ENCODE measurements at places on chromosomes 3 and 15.

DNA sequence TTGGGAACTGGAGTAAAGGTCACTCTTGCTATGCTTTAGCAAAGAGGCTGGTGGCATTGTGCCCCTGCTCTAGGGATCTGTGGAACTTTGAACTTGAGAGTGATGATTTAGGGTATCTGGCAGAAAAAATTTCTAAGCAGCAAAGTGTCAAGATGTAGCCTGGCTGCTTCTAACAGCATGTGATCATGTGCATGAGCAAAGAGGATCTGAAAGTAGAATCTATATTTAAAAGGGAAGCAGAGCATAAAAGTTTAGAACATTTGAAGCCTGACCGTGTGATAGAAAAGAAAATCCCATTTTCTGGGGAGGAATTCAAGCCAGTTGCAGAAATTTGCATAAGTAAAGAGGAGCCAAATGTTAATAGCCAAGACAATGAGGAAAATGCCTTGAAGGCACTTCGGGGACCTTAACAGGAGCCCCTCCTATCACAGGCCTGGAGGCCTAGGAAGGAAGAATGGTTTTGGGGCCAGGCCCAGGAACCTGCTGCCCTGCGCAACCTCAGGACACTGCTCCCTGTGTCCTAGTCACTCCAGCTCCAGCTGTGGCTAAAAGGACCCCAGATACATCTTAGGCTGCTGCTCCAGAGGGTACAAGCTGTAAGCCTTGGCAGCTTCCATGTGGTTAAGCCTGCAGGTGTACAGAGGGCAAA lies 212.2 kb upstream of the LINGO1 start:
- DNase-seq: no peak

DNA sequence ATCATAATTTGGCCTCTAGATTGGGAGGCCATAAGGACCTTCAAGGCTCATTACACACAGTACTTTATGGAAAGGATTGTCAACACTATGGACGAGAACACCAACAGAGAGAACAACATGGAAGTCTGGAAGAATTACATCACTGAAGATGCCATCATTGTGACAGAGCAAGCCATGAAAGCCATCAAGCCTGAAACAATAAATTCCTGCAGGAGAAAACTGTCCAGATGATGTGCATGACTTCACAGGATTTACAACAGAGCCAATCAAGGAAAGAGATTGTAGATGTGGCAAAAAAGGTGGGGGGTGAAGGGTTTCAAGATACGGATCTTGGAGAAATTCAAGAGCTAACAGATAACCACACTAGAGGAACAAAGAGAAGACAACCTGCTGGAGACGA lies 15.9 kb downstream of the IL17RB start:
- no peak for DNase-seq

GRCh38 chr15:66681395-66681794 lies 20.6 kb upstream of the SMAD6 start:
- no peak for DNase-seq

- DNase-seq: no peak
Observed at GRCh38 chr3:168914662-168915061, 748.9 kb downstream of the MECOM start.

DNA sequence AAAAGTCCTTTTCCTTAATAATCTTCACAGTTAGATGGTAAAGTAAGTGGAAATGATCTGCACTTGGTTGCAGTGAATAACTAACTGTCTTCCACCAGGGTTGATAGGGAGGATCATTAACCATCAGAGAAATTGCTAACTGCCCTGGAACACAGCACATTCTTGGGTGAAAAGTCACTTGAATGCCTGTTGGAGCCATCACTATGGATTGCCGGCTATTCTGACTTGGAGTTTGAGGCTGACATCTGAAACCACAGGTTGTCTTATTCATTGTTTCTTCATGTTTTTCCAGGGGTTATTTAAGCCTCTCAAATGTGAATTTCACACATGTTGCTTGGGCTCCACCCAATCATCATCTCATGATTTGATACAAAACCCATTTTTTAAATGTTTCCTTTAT lies 901.4 kb downstream of the MCTP2 start:
- no peak for DNase-seq

DNA sequence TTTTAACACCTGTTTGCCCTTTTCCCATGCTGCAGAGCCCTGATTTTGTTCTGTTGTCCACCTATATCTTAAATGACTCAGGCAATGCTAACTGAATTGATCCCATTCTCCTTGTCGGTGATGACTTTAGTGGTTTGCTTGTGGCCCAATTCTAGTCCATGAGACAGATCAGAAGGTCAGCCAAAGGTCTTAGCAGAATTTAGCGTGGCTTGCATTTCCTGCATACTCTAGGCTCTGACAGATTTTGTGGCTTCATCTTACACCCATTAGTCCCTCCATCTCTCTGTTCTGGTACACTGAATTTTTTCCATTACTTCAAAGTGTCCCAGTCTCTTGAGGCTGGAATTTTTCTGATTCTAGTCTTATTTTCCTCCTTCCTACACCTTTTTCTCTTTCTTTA lies 161.9 kb downstream of the STAC start:
- DNase-seq: no peak

DNA sequence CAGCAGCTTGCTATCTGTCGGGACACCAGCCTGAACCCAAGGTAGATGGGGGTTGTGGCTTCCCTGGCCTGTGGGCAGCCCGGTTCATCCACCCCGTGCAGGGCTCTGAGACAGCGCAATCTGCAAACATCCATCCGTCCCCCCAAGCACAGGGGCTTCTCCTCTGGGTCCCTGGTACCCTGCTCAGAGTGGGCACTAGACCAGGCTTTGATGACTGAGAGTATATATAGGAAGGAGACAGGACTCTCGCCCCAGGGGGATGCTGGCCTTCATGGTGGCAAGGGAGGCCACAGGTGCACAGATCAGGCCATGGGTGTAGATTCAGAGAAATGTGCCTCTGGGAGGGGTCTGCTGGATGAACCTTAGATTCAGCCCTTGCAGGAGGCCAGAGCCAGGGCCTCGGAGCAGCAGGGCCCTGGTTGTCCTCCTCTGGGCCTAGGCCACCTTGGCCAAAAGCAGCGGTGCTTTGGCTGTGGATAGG lies 40.3 kb downstream of the CFAP100 start:
- no peak for DNase-seq

GRCh38 chr3:37906734-37907282 lies 45.1 kb downstream of the CTDSPL start:
- DNase-seq: no peak

DNA sequence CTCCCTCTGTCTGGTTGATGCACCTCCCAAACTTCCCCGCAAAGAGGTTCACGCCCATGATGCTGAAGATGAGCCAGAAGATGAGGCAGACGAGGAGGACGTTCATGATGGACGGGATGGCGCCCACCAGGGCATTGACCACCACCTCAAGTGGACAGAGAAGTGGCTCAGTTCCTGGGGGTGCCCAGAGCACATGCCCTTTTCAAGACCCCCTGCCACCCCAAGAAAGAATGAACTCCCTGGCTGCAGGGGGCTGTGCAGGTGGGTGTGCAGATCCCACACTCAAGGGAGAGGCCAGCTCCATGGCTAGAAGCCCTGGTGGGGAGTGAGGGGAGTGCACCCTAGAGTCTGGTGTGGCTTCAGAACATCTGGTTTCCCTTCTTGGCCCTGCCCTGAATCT lies 64.1 kb downstream of the EXOG start:
- DNase-seq: no peak

GRCh38 chr3:186094271-186094670 lies 14.6 kb downstream of the ETV5 start:
- DNase-seq: no peak

DNA sequence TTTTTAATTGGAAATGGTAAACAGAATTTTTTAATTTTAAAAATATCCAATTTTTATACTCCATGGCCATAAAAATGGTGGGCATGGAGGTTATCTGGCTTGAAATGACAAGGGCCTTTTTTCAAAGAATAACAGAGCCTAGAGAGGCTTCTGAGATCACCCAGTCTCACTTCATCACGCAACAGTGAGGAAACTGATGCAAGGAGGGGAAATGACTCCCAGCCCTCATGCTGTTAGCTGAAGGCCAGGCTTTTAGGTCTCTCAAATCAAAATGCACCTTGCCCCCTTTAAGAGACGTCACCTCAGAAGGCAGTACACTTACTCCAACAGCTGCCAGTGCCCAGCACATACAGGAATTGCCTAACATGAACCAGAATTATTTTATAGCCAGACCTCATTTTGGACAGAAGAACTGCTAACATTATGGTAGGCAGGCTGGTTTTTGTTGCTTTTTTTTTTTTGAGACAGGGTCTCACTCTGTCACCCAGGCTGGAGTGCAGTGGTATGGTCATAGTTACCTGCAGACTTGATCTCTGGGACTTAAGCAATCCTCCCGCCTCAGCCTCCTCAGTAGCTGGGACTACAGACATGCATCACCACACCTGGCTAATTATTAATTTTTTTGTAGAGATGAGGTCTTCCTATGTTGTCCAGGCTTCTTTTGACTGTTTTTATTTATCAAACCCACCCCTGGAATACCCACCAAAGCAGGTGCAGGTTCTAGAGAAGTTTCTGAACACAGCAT lies 9.1 kb downstream of the RAB43 start:
- no peak for DNase-seq

DNA sequence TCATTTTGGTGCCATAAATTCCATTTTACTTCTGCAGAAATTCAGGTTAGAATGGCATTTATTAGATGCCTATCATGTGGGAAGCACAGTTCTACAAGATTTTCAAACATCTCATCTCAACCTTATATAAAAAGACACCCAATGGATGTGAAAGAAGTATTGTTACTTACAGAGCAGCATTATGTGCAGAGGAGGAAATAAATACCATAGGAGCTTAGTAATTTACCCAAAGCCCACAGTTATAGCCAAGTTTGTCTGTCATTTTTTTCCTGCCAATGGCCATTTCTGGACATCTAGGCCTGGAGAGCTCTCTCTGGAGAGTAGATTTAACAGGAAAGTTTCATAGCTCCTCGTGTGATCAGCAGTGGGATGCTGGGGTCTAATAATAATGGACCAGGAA lies 659.4 kb upstream of the NAALADL2 start:
- DNase-seq: no peak

GRCh38 chr3:138432576-138433240 lies 1.7 kb upstream of the ESYT3 start:
- DNase-seq: no peak

DNA sequence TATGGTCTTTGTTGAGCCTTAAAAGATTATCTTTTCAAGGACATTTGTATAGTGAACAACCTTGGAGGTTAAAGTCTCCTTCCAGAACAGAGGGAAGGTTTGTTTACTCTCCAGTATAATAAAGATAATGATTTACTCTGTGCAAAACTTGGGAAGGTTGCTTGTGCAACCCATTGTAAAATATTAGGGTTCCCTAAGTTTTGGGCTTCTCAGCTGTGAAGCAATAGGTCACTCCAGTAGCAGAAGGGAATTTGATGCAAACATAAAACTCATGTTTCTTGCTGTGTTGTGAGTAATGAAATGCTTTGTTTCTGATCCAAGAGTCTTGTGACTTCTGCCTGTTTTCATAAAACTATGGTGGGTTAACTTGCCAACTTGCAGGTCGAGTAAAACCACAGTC lies 177.5 kb downstream of the SUCNR1 start:
- no peak for DNase-seq

DNA sequence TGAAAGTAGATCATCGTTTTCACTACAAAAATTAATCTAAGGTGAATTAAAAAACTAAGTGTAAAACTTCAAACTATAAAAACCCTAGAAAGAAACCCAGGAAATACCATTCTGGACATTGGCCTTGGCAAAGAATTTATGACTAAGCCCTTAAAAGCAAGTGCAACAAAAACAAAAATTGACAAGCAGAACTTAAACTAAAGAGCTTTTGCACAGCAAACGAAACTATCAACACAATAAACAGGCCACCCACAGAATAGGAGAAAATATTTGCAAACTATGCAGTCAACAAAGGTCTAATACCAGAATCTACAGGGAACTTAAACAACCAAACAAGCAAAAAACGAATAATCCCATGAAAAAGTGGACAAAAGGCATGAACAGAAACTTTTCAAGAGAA lies 302.0 kb downstream of the CHST2 start:
- DNase-seq: no peak

GRCh38 chr3:170614214-170614966 lies 28.5 kb upstream of the SLC7A14 start:
- DNase-seq: no peak

DNA sequence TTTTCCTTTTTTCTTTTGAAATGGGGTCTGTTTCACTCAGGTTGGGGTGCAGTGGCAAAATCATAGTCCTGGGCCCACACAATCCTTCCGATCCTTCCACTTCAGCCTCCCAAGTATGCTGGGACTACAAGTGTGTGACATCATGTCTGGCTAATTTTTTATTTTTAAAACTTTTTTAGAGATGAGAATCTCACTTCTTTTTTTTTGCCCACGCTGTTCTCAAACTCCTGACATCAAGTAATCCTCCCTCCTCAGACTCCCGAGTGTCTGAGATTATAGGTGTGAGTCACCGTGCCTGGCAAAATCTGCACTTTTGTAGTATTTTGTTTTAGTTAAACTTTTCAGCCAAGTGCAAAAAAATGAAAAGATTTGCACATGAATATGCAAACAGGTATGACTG lies 171.0 kb downstream of the FNDC3B start:
- no peak for DNase-seq

DNA sequence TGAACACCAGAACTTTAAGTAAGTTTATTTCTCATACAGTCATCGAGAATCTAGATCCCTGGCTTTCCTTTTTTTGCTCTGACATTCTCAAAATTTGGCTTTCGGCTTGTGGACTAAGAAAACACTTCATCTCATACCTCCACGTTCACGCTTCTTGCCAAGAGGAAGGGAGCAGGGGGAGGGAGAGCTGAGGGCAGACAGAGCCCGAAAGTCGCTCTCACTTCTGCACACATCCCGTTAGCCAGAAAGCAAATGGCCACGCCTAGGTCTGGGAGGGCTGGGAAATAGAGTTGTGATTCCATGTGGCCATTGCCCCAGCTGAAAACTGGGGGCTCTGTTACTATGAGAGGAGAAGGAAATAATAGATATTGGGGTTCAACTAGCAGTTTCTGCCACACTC lies 57.3 kb downstream of the MAP6D1 start:
- no peak for DNase-seq

DNA sequence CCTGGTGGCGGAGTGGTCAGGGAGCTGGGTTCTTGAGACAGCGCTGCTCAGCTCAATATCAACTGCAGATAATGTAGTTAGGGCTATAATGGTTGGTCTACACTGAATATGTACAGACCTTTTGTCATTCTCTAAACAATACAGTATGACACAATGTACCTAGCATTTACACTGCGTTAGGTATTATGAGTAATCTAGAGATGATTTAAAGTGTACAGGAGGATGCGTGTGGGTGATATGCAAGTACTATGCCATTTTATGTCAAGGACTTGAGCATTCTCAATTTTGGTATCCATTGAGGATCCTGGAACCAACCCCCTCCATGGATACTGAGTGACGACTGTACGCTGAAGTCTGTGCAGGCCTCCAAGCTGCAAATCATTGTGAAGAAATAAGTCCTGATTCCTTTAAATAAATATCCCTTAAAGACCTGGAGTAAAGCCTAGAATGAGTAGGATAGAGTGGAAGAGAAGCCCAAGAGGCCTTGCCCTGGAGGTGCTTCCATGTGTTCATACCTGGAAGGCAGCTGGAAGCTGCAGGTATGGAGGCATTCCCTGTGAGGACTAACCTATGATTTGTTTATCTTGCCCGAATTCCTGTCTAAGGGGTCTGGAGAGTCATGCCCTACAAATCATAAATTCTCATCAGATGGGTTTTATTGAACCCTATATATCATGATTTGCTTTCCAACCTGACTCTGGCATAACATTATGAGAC lies 15.7 kb upstream of the RTP1 start:
- no peak for DNase-seq

- DNase-seq: no peak
Observed at GRCh38 chr3:191631496-191631895, 170.5 kb downstream of the PYDC2 start.

- DNase-seq: no peak
Observed at GRCh38 chr3:39501968-39502837, 34.7 kb downstream of the MOBP start.

Measured in GM18507 (cell line).